ENCODE measurements at places on chromosomes 1 and 21.
A peak's percentile ranks its signal among the peaks of the same experiment; 100 is the strongest.

DNA sequence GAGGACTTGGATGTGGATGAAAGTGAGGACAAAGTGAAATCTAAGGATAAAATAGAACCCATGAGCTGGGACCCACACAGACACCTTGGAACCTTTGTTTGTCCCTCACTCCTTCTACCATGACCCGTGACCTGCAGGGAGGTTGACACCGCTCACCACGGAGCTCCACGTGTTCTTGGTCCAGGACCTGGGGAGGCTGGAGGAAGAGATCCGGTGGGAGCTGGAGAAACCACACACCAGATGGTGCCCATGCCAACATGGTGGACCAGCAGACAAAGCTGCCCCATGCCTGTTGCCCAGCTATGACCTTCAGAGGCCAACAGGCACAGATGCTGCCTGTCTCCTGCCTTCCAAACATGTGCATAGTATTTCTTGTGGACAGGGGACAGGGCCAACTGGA is 721.9 kb downstream of the PTPRU start:
- no peak for DNase-seq

GRCh38 chr1:195113471-195113870 is 1494.8 kb downstream of the KCNT2 start:
- no peak for DNase-seq

DNA sequence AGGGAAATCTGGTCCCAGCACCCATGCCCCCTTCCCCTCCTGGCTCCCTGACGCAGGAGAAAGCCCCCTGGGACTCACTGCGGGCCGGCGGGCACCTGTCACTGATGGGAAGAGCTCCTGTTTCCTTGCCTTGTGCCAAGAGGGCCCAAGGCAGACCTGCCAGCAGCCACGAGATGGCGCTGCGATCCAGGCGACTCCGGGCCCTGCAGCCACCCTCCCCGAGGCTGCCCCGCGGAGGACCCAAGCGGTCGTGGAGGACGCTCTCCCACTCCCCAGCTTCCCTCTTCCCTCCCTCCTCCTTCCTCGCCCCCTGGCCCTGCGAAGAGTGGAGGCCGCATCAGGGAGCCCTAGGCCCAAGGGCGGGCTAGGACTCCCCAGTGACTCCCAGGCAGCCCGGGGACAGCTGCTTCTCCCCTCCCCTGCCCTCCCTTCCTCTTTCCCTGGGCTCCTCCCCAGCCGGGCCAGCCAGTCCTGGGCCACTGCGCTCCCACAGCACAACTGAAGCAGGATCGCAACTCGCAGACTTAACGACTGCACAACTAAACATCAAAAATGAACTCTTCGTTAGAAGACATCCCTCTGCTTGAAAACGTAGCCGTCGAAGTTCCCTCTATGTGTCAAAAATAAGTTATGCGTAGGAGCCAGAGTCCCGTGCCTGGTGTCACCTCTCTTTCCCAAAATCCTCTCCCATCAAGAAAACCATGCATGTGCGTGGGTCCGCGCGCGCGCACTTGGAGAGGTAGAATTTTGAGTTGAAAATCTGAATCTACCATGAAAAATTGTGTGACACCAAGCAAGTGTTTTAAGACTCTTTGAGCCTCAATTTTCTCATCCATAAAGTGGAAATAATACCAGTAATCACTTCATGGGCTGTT is 34.2 kb downstream of the BATF3 start:
- no peak for DNase-seq

- DNase-seq: no peak
Measured at GRCh38 chr1:91795591-91796389, 90.2 kb downstream of the TGFBR3 start.

DNA sequence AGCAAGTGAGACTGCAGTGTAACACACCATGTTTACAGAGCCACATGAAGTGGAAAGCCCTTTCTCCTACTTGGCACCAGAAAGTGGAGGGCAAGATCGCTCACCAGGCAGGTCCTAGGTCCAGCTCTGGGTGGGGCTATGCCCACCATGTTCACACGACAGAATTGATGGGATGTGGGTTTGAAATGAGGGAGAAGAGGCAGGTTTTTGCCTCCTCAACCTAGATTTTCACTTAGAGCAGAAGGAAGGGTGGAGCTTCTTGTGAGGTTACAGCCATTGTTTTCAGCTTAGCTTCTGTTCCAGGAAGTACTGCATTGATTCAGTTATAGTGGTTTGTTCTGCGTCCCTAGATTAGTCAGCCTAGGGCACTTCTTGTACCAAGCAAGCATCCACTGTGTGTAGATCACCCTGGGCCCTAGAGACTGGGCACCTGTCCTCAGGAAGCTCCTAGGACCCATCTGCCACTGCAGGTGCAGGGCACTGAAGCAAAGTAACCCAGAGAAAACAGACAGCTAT is 2.3 kb downstream of the CD53 start:
- no peak for DNase-seq

DNA sequence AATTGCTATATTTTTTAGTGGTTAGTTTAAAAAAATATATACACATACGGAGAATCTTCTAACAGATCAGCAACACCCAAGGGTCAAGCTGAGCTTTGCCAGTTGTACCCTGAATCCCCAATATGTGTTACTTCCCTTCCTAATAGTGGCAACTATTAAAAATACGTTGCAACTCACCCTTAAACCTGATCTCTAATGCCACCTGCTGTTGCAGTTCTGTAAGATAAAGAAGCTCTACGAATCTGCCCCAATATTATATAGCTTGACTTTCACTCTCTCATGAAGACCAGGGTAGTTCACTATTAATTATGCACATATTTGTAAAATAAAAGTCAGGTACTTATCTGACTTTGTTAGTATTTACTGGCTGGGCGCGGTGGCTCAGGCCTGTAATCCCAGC is 58.4 kb downstream of the ASH1L start:
- no peak for DNase-seq

GRCh38 chr1:45018599-45019230 is 6.7 kb downstream of the UROD start:
- peak; percentile 4 for DNase-seq

DNA sequence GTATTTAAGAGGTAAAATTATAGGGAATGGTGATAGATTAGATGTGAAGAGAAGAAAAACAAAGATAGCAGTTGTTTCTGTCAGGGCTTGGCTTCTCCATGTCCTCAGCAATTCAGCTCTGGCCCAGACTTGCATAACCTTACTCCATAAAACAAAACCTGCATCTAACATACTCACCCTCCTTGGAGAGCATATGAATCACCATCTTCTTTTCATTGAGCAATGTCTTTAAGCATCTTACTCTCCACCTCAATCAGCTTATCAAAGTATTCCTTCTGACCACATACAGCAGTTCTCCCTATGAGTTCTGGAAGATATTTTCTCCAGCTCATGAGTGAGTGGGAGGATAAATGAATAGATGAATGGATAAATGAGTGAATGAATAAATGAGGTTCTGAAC is 49.0 kb downstream of the RAB3B start:
- DNase-seq: no peak

GRCh38 chr1:147722124-147722523 is 38.3 kb downstream of the GJA5 start:
- DNase-seq: no peak
